Upper lobe of left lung (tissue), 6 donors: ENCODE measurements at places on chromosomes 5 and 9. TPM values are rescaled to one million over a fixed set of nuclear protein-coding genes. Genes with fewer than 3 reads are reported as not detected.

Gene ADAMTS16
- total RNA-seq, result 3.0 TPM

GRCh38 chr9:128254362-128254761 lies 21.4 kb downstream of the GOLGA2 start:
- no peak overlapping the region for H3K4me3 ChIP-seq
- H3K27ac ChIP-seq, result no peak overlapping the region
- H3K27me3 ChIP-seq, result no peaks in the 10 kb centered on the region
- DNase-seq, result no peak
- H3K36me3 ChIP-seq, result peaks cover 19% of the 10 kb centered on the region

DNA sequence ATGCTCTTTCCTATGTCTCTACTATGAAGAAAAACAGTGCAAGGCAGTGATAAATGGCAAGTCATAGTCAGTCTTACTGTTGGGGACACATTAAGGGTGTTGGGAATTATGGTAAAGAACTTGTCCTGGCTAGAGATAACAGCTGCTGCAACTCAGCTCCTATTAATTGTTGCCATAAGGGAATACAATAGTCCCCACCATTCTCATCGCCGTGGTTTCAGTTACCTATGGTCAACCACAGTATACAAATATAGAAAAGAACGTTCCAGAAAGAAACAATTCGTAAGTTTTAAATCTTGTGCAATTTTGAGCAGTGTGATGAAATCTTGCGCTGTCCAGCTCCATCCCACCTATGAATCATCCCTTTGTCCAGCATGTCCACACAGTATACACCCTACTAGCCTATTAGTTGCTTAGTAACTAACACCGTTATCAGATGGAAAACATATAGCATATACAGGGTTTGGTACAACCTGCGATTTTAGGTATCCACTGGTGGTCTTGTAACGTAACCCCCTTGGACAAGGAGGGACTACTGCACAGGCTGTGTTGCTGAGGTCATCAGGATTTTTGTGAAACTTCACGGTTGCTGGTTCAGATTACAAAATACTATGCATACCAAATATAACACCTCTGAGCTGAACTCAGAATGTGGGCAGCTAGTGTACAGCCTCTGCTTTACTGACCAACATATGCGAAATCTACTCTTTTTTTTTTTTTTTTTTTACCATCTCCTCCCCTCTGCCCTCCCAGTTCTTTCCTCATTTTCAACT lies 53.5 kb downstream of the ZFR start:
- H3K4me1 ChIP-seq, result no peaks in the 10 kb centered on the region
- H3K27me3 ChIP-seq, result no peaks in the 10 kb centered on the region
- no peak for DNase-seq

Gene PCDHGC4
- 7.3 TPM for total RNA-seq

GRCh38 chr5:91188755-91189154 lies 194.4 kb downstream of the ARRDC3 start:
- no peak overlapping the region for H3K4me3 ChIP-seq
- no peaks in the 10 kb centered on the region for H3K27me3 ChIP-seq
- no peak for DNase-seq
- no peak overlapping the region for H3K27ac ChIP-seq

DNA sequence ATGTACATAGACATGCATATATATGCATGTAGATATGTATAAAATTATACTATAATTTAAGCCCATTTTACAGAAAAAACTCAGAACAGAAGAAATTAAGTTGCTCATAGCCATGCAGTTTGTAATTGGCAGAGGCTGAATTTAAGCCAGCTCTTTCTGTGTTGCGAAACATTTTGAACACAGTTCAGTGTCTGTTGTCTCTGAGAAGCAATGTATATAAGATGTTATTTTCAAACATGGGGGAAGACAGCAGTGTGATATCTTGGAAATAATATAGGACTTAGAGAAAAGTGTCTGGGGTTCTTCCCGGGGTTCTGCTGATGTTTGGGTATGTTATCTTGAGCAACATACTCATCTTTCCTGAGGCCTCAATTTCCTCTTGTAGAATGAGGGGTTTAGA lies 37.6 kb downstream of the SVEP1 start:
- H3K27ac ChIP-seq, result no peak overlapping the region
- no peaks in the 10 kb centered on the region for H3K27me3 ChIP-seq
- no peak for DNase-seq
- no peaks in the 10 kb centered on the region for H3K4me1 ChIP-seq
- H3K4me3 ChIP-seq, result no peak overlapping the region

DNA sequence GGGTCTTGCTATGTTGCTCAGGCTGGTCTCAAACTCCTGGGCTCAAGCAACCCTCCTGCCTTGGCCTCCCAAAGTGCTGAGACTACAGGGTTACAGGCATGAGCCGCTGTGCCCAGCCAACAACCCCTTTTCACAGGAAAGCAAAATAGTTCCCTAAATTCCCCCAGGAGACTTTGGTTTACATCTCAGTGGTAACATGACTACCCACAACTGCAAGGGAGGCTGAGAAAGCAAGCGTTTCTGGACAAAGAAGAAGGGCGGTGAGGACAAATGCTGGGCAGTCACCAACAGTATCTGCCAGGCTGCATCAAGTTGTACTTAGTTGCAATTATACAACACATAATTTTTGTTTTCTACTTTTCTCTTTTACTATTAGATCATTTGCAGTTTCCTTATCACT lies 7.4 kb upstream of the ADGRD2 start:
- H3K4me1 ChIP-seq, result no peaks in the 10 kb centered on the region
- no peak overlapping the region for H3K4me3 ChIP-seq
- no peaks in the 10 kb centered on the region for H3K36me3 ChIP-seq
- H3K27me3 ChIP-seq, result no peaks in the 10 kb centered on the region
- H3K27ac ChIP-seq, result no peak overlapping the region

GRCh38 chr5:144307736-144308135 lies 137.1 kb downstream of the KCTD16 start:
- DNase-seq, result no peak
- no peaks in the 10 kb centered on the region for H3K36me3 ChIP-seq
- H3K27ac ChIP-seq, result no peak overlapping the region
- no peak overlapping the region for H3K4me3 ChIP-seq

Gene RGS7BP
- 1.8 TPM for total RNA-seq
